ENCODE measurements at places on chromosomes 5 and 9. TPM values are rescaled to one million over a fixed set of nuclear protein-coding genes. Genes with fewer than 3 reads are reported as not detected.

DNA sequence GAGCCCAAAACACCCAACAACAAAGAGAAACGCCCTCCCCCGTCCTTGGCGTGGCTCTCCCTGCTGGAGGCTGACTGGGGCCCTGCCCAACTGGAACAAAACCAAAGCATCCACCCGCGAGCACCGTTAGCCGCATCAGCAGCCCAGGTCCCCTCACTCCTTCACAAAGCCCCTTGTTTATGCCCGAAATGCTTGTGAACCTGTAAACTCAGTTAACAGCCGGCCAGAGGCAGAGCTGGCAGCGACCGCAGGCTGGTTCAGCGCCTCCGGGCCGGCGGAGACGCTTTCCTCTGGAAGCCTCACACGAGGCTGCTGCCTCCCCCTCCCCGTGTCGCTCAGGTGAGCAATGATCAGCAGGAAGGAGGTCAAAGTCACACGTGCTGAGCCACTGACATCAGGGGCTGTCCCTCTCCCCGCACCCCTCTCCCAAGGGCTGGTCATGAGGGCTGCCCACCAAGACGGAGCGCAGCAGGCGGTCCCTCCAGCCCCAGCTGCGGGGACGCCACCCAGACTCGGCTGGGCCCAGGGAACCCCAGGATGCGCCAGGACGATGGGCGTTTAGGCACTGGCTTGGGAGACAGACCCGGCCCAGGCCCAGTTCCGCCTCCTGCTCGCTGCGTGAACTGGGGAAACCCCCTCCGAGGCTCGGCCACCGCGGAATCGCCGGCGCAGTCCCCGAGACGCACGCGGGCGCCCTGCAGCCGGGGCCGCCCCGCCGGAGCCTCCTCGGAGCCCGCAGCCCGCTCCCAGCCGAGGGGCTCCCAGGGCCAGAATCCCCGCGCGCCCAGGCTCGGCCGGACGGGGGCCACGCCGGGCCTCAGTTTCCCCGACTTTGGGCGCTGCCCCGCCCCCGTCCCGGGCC, 563 bp downstream of the SNAPC4 start:
- DNase-seq: no peak
- no peaks in the 10 kb centered on the region for H3K27me3 ChIP-seq
- peak overlapping the region; percentile 59 for H3K4me3 ChIP-seq
- peaks cover 60% of the 10 kb centered on the region for H3K36me3 ChIP-seq

HEMGN gene
- 8.6 TPM for polyA plus RNA-seq

SHOC1 gene
- 0.05 TPM for polyA plus RNA-seq

DNA sequence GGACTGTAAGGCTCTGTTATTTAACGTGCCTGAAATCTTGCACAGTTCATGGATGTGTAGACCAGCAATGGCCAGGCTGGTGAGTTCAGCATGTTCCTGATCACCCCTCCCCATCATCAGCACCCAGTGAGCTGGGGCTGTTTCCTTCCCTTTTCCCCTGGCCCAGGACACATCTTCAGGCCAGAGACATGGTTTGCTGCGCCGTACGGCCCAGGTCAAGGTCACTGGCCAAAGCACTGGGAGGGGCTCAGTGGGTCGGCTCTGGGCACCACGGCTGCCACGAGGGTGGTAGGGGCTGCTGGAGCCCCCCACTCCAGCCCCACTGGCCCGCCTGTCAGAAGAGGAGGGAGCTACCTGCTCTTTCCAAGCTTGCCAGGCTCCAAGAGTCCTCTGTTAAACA, 55.9 kb downstream of the SEMA4D start:
- no peak for DNase-seq
- H3K4me1 ChIP-seq: peaks cover 18% of the 10 kb centered on the region
- H3K27ac ChIP-seq: no peak overlapping the region
- no peaks in the 10 kb centered on the region for H3K36me3 ChIP-seq
- H3K4me3 ChIP-seq: no peak overlapping the region

- no peak overlapping the region for H3K27ac ChIP-seq
- DNase-seq: no peak
- H3K27me3 ChIP-seq: no peaks in the 10 kb centered on the region
- no peaks in the 10 kb centered on the region for H3K36me3 ChIP-seq
- no peaks in the 10 kb centered on the region for H3K4me1 ChIP-seq
- H3K4me3 ChIP-seq: no peak overlapping the region
These were observed 128.4 kb upstream of the IER5L start for GRCh38 chr9:129306318-129306973.

GRCh38 chr5:178284996-178285395, 52.4 kb upstream of the PHYKPL start:
- DNase-seq: no peak
- peaks cover 45% of the 10 kb centered on the region for H3K27me3 ChIP-seq
- H3K4me1 ChIP-seq: peaks cover 22% of the 10 kb centered on the region
- H3K36me3 ChIP-seq: no peaks in the 10 kb centered on the region

GRCh38 chr5:177357146-177357458, 622 bp upstream of the RGS14 start:
- H3K27ac ChIP-seq: no peak overlapping the region
- no peaks in the 10 kb centered on the region for H3K36me3 ChIP-seq
- DNase-seq: no peak

C5orf52 gene
- polyA plus RNA-seq: not detected

GRCh38 chr9:127165116-127165515, 42.7 kb upstream of the ANGPTL2 start:
- no peaks in the 10 kb centered on the region for H3K27me3 ChIP-seq
- H3K27ac ChIP-seq: no peak overlapping the region
- H3K4me3 ChIP-seq: no peak overlapping the region
- peaks cover 22% of the 10 kb centered on the region for H3K4me1 ChIP-seq
- DNase-seq: no peak

DNA sequence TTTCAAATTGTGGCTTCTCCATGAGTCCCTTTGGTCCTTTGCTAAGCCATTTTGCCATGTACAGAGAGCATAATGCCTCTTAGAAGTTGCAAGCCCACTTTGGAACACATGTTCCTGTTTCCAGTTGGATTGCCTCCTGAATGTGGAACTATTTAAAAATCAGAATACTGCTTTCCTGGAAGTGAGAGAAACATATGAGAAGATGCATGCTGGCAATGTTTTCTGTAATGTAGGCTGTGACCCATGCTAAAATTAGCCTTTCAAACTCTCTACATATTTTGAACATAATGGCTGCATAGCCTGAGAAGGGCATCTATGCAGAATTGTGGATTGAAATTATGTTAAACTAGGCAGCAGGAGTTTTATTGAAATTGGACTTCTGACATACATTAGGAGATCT, 175.5 kb upstream of the PAPPA start:
- no peak overlapping the region for H3K4me3 ChIP-seq
- no peak overlapping the region for H3K27ac ChIP-seq
- no peaks in the 10 kb centered on the region for H3K36me3 ChIP-seq
- no peaks in the 10 kb centered on the region for H3K4me1 ChIP-seq
- H3K27me3 ChIP-seq: no peaks in the 10 kb centered on the region

DNA sequence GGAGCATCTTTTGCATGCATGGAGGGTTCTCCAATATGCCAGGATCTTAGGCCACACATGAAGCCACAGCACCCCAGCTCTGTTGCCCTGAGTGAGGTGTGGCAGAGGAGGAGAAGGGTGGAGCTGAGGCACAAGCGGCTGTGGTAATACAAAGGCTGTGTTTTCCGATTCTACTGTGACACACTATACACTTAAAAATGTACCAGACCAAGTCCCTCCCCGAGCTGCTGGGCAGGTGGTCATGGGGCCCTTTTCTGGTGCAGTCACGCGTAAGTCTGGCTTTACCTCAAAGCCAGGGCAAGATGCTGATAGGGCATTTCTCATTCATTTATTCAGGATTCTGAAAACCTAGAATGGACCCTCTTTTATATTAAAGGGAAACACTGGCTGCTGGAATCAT, 3.7 kb downstream of the ADGRV1 start:
- peaks cover 7% of the 10 kb centered on the region for H3K4me1 ChIP-seq
- DNase-seq: no peak
- peaks cover 18% of the 10 kb centered on the region for H3K27me3 ChIP-seq

DNA sequence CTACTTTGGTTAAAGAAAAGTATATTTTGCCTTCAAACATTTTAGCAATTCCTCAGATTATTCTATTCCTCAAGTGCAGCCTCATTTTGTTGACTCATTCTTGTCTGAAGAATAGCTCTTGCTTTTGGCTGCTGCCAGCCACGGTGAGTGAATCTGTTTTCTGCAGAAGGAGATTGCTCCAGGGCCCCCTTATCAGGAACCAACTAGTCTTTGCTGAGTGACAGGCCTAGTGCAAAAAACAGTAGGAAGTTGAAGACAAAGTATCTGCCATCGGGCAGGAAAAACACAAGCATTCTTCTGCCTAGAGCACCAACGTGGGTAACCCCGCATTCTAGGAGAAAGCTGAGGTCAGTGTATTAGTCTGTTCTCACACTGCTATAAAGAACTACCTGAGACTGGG, 42.3 kb downstream of the ZNF883 start:
- no peak for DNase-seq
- no peaks in the 10 kb centered on the region for H3K4me1 ChIP-seq
- H3K27me3 ChIP-seq: no peaks in the 10 kb centered on the region
- no peaks in the 10 kb centered on the region for H3K36me3 ChIP-seq

GAPT gene
- polyA plus RNA-seq: 0.80 TPM

- H3K4me1 ChIP-seq: no peaks in the 10 kb centered on the region
- H3K36me3 ChIP-seq: no peaks in the 10 kb centered on the region
- DNase-seq: peak; percentile 72
- no peak overlapping the region for H3K27ac ChIP-seq
These were observed 1033.4 kb downstream of the TLE4 start for GRCh38 chr9:80605129-80605528.

- peaks cover 9% of the 10 kb centered on the region for H3K36me3 ChIP-seq
- no peak overlapping the region for H3K4me3 ChIP-seq
- peak overlapping the region; percentile 75 for H3K27ac ChIP-seq
- peaks cover 56% of the 10 kb centered on the region for H3K4me1 ChIP-seq
- no peaks in the 10 kb centered on the region for H3K27me3 ChIP-seq
These were observed 288.7 kb downstream of the FANCC start for GRCh38 chr9:95028853-95029219.

DNA sequence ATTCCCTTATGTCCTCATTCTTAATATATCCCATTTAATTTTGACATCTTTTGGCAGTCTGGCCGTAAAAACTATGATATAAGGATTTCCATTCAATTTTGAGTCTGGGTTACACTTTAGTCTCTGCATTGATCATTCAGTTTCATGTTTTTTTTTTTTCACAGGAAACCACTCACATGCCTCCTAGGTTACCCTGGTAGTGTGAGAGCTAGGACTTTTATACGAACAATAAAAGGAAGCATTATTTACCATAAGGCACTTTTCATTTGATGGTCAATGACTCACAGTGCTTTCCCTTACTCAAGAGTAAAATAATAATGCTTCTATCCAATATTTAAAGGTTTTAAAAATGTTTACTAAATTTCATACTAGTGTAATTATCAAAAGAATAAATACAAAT, 16.4 kb upstream of the DMAC1 start:
- H3K27me3 ChIP-seq: no peaks in the 10 kb centered on the region
- DNase-seq: no peak
- H3K4me1 ChIP-seq: no peaks in the 10 kb centered on the region
- no peaks in the 10 kb centered on the region for H3K36me3 ChIP-seq
- H3K27ac ChIP-seq: no peak overlapping the region
- H3K4me3 ChIP-seq: no peak overlapping the region

DNA sequence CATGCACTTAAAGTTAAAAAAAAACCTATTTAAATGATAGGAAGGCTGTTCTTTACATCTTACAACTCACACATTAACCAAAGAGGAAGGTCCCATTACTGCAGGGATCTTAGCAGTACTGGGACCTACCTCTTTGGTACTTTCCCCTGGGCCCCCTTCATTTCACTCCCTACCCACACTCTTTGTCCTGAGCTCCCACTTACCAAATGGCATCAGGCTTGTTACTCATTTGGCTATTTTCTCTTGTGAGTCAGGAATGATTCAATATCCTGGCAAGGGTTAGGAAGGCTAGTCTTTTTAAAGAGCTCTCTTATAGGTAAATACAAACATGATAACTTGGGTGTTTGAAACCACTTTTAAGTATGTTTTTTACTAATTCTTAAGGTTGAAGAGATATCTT, 117.4 kb upstream of the ELL2 start:
- no peak overlapping the region for H3K27ac ChIP-seq
- H3K36me3 ChIP-seq: no peaks in the 10 kb centered on the region
- no peaks in the 10 kb centered on the region for H3K27me3 ChIP-seq
- H3K4me1 ChIP-seq: no peaks in the 10 kb centered on the region
- DNase-seq: no peak

GRCh38 chr9:21812415-21812814, 10.0 kb downstream of the MTAP start:
- H3K36me3 ChIP-seq: peaks cover 43% of the 10 kb centered on the region
- H3K4me1 ChIP-seq: no peaks in the 10 kb centered on the region
- DNase-seq: no peak

- H3K36me3 ChIP-seq: no peaks in the 10 kb centered on the region
- no peaks in the 10 kb centered on the region for H3K27me3 ChIP-seq
- no peak overlapping the region for H3K4me3 ChIP-seq
- DNase-seq: no peak
- no peaks in the 10 kb centered on the region for H3K4me1 ChIP-seq
- H3K27ac ChIP-seq: no peak overlapping the region
These were observed 153.7 kb downstream of the SPOCK1 start for GRCh38 chr5:137345396-137345795.

FOXD4L3 gene
- 0.34 TPM for polyA plus RNA-seq

ENTREP1 gene
- 36.3 TPM for polyA plus RNA-seq

DNA sequence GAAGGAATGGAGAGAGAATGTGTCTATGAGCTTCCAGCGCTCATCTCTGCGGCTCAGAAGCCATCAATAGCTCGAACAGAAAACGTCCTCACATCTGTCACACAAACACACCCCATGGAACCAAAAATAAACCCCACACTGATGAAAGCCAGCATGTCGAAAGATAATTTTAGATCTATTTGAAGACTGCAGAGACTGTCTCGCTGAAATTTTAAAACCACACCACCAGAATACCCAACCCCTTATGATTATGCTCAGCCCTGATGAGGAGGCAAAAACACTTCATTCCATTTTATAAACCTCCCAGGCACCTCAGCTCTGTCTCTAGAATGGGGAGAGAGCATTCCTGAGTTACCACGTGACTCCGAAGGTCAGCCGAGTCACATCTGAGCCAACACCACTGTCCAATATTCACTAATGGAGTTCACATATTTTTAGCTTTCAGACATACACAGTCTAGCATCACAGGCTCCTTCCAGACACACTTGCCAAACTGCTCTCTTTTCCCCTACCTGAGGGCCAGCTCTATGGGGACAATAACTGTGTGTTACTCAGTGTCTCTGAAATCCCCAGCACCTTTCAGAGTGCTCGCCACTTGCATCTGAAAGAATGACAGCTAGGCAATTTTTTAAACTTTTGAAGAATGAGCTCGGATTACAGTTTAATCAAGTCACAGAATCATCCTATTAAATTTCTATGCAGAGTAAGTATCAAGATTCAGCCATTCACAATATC, 63.2 kb downstream of the SERINC5 start:
- no peaks in the 10 kb centered on the region for H3K36me3 ChIP-seq
- peaks cover 45% of the 10 kb centered on the region for H3K4me1 ChIP-seq
- H3K4me3 ChIP-seq: no peak overlapping the region
- H3K27me3 ChIP-seq: no peaks in the 10 kb centered on the region

GRCh38 chr5:143843461-143843860, 31.5 kb downstream of the HMHB1 start:
- no peaks in the 10 kb centered on the region for H3K27me3 ChIP-seq
- no peak overlapping the region for H3K4me3 ChIP-seq
- no peaks in the 10 kb centered on the region for H3K36me3 ChIP-seq
- no peak for DNase-seq
- no peak overlapping the region for H3K27ac ChIP-seq

STC2 gene
- 18.3 TPM for polyA plus RNA-seq

All from muscle of leg (tissue), 16 donors.